ENCODE measurements at places on chromosomes 1 and 21.

DNA sequence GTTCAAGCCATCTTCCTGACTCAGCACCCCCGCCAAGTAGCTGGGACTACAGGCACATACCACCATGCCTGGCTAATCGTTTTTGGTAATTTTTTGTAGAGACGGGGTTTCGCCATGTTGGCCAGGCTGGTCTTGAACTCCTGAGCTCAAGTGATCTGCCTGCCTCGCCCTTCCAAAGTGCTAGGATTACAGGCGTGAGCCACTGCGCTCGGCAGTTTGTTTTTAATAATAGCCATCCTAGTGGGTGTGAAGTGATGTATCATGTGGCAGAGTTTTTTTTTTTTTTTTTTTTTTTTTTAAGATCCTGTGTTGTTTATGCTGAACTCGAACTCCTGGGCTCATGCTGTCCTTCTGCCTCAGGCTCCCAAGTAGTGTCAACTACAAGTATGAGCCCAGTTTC lies 51.8 kb downstream of the SPEN start:
- no peak for DNase-seq

- no peak for DNase-seq
Measured at GRCh38 chr1:32486463-32487113, 21.7 kb downstream of the ZBTB8B start.

GRCh38 chr21:40684726-40685125 lies 162.2 kb downstream of the DSCAM start:
- no peak for DNase-seq

GRCh38 chr1:39901464-39901713 lies 328 bp downstream of the MYCL start:
- peak; percentile 36 for DNase-seq

- no peak for DNase-seq
Measured at GRCh38 chr1:58927722-58928085, 143.9 kb upstream of the JUN start.

DNA sequence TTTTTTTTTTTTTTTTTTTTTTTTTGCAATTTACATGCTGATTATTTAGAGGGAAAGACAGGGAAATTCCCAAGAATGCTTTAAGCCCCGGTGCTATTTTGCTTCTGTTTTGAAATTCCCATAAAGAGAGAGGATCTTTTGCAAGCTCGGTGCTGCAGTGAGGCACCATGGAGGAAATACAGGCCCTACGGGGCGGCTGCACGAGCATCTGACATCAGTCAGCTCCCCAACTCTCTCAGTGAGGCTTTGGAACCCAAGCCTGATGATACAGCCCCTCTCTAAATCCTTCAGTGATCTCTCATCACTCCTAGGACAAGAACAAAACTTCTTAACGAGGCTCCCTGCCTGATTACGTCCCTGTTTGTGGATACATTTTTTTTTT lies 791 bp upstream of the CHI3L1 start:
- DNase-seq, result no peak

DNA sequence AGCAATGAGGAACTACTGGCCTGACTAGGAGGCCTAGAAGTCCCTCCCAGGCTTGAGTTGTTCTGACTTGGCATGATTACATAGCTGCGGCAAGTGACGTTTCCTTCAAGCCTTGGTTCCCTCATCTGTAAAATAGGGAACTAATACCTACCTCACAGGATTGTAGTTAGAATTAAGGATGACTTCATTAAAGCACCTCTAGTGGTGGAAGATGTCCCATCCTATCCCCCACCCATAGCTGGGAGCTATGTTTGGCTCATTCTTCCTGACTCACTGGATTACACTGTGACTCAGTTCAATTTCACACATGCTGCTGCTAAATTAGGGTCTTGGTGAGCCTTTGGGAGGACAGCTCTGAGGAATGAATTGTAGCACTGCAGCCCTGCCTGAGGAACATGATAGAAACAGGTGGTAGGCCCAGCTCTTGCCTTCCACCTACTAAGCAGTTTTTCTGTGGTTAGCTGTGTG lies 6.0 kb upstream of the SHISA4 start:
- peak; percentile 68 for DNase-seq
